NCI-H524 (cell line): ENCODE measurements at places on chromosomes 1 and 21.

DNA sequence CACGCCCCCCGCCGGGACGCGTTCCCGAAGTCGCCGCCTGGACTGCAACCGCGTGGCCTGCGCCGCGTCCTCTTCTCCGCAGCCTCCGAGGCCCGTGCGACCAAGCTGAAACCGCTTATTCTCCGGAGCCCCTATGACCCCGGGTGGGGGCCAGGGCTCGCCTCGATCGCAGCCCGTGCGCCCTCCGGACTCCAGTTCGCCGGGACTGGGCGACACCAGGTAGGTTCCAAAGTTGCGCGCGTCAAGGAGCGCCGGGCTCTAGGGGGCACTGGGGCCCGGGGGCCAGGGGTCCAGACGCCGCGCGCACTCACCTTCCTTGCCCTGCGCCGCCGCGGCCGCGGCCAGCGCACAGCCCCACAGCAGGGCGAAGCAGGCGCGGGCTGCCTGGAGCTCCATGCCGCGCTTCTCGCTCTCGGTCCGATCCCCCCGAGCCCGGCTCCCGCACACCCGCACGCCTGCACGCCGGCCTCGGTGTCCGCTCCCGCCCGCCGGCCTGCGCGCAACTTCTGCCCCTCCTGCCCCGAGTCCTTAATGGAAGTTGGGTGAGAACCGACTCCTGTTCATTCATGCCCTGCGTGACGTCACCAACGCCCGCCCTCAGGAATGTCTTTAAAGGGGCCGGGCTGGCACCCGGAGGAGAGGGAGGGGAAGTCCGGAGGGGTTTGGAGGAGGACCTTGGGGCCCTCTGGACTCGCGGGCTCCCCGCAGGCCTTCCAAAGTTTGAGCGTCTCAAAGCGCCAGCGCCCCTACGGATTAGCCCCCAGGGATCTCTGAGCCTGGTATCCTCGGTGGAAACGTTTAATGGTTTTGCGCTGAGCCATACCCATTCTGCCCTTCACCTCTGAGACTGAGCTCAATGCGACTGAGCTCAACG, at the start of gene EPHA2:
Gene EPHA2 (minus strand): TSS at position 533 of the 874 bp plus-strand sequence. CDS start 137 bp downstream, at position 396.
- DNase-seq, result peak; percentile 61

GRCh38 chr21:36532769-36533467, 53.0 kb upstream of the CLDN14 start:
- DNase-seq, result no peak

DNA sequence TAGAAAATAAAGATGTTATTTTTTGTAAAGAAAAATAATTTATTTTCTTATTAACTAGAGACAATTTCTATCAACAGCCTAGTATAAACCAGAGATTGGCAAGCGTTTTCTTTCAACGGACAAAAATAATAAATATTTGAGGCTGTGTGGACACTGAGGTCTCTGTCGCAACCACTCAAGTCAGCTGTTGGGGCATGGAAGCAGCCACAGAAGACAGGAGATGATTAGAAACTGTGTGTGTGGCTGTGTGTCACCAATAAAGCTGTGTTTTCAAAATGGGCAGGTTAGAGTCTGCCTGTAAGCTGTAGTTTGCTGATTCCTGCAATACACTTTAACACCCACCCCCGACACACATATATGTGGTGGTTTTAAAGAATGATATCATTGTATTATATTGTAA, 200.6 kb upstream of the HMCN1 start:
- no peak for DNase-seq

GRCh38 chr1:228960705-228961104, 225.4 kb downstream of the RHOU start:
- no peak for DNase-seq

DNA sequence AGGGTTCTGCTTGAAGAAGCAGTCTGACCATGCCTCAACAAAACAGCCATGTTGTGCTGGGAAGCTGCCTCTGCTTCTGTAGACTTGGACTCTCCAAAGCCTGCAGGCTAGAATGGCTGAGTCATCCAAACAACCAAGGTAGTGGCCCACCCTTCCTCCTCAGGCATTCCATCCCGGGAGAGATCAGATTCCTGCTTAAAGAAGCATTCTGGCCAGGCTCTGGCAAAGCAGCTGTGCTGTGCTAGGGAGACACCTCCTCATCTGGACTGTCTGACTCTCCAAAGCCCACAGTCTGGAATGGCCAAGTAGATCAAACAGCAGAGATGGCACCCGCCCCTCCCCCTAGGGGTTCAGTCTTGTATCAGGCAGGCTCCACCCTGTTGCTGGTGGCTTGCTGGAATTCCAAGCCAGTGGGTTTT, 38.3 kb upstream of the F3 start:
- no peak for DNase-seq

- peak; percentile 14 for DNase-seq
These were observed at the start of gene SLC30A10 for GRCh38 chr1:219927956-219928790. TSS of gene SLC30A10 (minus strand) at chr1:219928557. CDS start at chr1:219928440, 117 bp downstream.

DNA sequence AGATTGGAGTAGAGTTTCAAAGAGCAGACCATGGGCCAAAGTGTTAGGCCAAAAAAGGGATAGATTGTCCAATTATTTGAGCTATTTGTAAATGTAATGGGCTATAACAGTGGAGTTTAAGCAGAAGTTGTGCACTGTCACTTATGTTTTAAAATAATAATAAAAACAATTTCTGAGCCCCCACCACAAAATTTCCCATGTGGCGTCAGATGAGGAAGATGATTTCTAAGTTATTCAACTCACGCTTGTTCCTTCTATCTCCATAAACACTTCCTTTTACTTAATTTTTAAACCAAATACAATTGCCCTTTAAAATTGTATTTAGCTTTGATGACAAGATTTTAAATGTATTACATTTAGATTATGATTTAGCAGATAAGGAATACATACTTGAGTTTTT, 330.0 kb downstream of the PTPRC start:
- no peak for DNase-seq

- DNase-seq, result no peak
These were observed 160.9 kb upstream of the FMN2 start for GRCh38 chr1:239930686-239931262.

DNA sequence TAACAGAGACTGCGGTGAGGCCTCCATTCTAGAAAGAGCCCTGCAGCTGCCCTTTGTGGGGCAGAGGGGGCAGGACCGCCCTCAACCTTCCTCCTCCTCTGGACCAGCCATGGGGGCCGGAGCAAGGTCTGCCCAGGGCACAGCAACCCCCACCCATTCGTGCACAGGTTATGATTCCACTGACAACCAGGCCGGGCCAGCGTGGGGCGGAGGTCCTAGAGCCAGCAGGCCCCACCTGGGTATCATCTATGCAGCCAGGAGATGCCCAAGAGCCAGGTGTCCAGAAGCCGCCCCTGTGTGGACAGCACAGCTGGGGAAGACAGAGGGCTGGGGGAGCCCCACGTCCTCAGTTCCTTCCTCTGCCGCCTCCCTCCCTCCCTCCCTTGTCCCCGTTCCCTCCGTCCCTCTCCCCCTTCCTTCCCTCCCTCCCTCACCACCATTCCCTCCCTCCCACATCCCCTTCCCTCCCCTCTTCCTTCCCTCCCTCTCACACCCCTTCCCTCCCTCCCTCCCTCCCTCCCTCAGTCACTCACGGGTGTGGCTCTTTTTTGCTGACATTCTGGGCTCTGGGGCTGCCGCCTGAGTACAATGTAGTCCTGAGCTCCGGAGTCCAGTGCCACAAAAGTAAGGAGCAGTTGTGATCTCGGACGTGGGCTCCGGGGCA, 12.3 kb downstream of the RNF223 start:
- no peak for DNase-seq
